ENCODE measurements at places on chromosomes 5 and 9. TPM values are rescaled to one million over a fixed set of nuclear protein-coding genes. Genes with fewer than 3 reads are reported as not detected.

GRCh38 chr5:95988094-95988493 is 26.4 kb upstream of the ELL2 start:
- DNase-seq: no peak

- no peak for DNase-seq
Measured at GRCh38 chr5:143145243-143146160, 258.0 kb downstream of the NR3C1 start.

- DNase-seq: no peak
Measured at GRCh38 chr5:82445726-82446335, 167.7 kb upstream of the RPS23 start.

GRCh38 chr9:69207503-69207902 is 33.4 kb downstream of the TJP2 start:
- no peak for DNase-seq

EPB41L4B gene
- 6.3 TPM for total RNA-seq

DNA sequence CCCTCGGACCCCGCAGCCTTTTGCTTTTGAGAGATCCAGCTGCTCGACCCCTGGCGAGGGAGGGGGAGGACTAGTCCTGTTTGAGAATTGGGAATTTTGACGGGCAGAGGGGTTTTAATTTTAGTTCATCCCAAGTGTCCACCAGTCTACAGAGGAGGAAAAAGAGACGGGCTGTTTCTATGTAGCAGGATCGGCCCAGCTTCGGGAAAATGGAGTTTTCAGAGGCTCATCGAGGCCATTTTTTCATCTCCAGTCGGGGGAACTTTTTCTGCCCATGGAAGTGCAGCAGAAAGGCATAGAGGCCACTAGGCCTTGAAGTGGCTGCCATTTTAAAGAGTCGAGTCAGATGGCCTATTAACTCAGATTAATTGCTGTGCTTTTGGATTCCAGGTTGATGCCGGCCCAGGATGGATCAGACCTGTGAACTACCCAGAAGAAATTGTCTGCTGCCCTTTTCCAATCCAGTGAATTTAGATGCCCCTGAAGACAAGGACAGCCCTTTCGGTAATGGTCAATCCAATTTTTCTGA is 1.2 kb downstream of the NSD1 start:
- no peak for DNase-seq

- DNase-seq: no peak
Measured at GRCh38 chr5:81006947-81007636, 46.9 kb downstream of the RASGRF2 start.

GRCh38 chr5:94802450-94802849 is 184.0 kb downstream of the SLF1 start:
- DNase-seq: no peak

DNA sequence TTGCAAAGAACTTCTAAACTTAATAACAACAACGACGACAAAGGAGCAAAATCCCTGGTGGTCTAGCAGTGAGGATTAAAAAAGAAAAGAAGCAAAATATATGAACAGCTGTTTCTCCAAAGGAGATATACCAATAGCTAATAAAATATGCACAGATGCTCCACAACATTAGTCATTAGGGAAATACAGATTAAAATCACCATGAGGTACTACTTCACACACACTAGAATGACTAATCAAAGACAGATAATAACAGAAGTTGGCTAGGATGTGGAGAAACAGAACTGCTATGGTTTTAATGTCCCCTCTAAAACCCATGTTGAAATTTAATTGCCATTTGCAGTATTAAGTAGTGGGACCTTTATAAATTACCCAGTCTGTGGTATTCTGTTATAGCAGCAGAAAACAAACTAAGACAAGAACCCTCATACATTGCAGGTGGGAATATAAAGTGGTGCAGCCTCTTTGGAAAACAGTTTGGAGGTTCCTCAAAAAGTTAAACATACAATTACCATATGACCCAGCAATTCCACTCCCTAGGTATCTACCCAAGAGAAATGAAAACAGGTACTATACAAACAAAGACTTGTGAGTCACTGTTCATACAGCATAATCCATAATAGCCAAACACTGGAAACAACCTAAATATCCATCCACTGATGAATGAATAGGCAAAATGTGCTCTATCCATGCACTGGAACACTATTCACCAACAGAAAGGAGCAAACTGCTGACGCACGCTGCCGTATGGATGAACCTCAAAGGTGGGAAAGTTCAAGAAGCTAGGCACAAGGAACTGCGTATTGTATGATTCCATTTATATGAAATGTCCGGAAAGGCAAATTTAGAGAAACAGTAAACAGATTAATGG is 11.4 kb upstream of the DUSP1 start:
- DNase-seq: no peak

DNA sequence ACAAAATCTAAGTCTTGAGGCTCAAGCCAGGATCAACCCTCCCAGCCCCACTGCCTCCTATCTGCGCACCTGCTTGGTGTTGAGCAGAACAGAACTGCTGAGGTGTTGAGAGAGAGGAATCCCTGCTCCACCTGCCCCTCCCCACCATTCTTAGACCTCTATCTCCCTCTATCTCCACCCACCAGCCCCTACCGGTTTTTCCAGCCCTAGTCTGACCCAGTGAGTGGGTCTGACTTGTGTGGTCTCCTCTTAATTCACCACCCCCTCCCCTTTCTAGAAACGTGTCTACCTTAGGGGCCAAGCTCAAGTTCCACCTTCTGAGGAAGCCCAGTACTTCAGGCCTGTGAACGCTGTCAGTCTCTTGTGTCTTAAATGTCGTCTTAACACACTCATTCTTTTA is 93.7 kb downstream of the ARHGAP26 start:
- DNase-seq: no peak

- no peak for DNase-seq
Measured at GRCh38 chr9:20811872-20812271, 127.8 kb downstream of the FOCAD start.

DNA sequence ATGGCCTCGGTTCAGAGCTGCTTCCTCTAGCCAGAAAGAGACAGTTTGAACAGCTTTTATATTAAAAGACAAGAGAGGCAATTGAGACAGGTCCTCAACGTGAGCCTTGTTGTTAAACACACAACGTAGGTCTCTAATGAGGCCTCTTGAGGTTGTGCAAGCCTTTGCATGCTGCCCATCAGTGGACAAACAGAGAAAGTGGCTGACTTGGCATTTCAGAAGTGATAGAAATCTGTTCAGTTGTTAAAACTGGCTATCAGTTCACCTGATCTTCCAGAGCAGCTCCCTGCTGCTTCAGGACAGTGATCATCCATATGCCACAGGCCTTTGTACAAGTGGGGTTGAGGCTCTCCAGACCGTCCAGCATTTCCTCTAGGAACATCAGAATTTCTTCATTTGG is 58.8 kb downstream of the MROH2B start:
- DNase-seq: no peak

DNA sequence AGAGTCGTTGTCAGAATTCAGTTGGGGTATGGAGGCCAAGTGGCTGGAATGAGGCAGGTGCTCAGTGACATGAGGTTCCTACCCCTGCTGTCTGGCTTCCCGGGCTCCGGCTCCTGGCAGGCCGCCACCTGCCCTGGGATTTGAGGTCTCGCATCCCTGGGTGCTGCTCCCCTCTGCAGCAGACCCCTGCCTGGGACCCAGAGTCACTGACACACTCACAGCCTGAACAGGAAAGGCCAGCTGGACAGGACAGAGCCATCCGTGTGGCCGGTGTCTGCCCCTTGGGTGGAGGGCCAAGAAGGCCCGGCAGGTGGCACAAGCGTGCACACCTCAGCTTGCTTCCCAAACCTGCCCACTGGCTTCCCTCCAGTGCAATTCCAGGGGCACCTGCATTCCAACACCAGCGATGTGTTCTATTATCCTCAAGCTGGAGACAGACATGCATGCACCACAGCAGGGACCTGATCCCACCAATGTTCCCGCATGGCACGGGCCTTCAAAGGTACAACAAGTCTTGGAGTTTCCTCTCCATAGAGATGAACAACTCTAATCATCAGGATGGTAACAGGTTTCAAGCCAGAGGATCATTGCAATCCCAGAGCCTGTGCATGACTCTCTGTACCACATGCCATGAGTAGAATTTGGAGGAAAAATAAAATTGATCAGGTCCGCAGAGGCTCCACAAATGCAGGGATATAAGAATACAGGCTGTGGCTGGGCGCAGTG is 45.6 kb upstream of the RNF130 start:
- no peak for DNase-seq

DNA sequence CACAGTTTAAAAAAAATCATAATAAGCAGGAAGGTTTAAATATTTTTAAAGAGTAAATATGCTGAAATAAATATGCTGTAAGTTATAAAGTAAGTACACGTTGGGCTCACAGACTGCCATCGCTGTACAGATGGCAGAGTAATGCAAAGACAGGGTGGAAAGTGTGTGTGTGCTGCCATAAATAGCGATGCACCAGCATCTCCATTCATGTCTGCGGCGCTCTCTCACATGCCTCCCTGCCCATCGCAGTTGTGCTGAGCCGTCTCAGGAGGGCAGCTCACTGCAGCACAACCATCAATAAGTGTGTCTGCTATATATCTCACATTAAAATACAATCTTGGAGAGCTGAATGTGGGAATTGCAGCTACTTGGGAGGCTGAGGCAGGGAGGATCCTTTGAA is 14.3 kb downstream of the MOCS2 start:
- DNase-seq: no peak

DNA sequence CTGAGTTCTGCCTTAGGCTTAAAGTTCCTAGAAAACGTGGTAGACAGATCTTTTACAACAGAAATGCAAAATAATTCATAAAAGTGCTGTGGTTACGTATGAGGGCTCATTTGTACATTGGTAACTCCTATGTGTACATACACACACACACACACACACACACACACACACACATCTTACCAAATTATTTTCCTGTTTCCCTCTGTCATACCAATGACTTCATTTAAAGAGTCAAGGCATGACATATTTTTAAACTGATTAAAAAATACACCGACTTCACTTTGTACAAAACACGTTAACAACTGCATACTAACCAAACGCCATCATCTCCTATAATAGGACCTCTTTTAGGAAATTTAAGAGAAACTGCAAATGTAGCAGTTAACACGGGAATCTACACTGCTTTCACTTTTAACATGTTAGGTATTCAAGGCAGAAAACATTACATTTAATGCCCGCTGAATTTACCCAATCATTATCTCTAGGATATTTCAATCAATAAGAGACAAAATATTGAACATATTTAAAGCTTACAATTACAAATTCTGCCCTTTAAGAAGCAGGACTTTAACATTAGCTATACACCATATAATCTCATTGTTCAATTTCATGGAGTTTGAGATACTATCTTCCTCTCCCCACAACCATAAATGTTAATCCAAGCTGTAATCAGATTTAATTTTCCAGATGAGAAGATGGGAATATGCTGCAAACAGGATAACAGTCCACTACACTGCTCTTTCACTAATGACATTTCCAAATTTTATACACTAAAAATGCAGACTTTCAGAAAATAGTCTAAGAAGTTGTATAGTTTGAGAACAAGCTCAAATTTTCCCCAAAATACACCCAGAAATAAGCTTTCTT is 133.1 kb downstream of the DENND1A start:
- no peak for DNase-seq

DNA sequence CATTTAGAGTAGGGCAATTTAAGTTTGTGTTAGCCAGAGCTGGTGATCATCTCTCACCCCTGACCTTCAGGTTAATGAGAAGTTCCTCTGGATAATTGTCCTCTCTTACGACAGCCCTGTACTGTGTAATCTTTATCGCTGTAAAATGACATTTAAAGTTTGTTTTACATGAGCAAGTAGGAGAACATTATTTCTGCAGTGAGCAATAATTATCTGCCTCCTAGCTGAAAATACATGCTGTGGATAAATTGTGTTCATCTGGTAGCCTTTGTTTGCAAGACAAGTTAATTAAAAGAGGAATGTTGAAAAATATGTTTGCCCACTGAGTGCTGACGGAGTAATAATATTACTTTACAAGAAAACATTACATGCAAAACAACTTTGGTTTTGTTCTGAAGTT is 1083.8 kb upstream of the NUDT12 start:
- no peak for DNase-seq

DNA sequence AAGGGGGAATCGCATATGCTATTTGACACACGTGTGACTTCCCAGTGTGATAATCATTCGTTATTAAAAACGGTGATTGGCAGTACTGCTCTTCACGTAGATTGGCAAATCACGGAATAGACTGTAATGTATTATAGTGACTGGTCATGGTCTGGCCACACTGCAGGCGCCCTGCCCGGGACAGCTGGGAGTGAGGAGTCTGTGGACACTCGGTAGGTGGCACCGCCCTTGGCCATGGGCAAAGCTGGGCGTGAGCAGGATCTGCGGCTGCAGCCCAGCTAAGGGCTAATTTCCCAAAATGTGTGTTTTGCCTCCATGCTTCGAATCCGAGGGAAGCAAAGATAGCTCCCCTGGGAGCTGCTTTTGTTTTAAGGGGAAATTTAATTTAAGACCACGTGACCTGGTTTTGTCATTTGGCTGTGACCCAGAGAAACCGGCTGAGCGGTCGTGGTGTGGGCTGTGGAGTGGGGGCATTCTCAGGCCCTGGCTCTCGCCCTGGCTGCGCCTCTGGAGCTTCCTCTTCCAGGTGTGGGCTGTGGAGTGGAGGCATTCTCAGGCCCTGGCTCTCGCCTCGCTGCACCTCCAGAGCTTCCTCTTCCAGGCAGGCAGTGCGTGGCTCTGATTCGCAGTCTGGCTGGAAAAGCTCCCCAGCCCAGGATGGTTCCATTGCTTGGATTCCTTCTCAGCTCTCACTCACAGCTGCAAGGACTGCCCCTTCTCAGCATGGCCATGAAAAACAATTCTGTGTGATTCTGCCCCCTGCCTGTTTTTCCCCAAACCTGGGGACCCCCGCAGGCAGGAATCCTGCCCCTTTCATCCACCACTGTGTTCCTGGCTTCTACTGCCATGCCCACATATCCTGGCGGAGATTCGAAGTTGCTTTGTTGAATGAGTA is 131.1 kb downstream of the OLFM1 start:
- DNase-seq: no peak

GRCh38 chr5:56482363-56482762 is 249.2 kb upstream of the ANKRD55 start:
- no peak for DNase-seq

MCTP1 gene
- total RNA-seq: 77.4 TPM

GRCh38 chr5:6378766-6379103 is 388 bp upstream of the MED10 start:
- DNase-seq: no peak

C1QTNF2 gene
- 0.25 TPM for total RNA-seq

DNA sequence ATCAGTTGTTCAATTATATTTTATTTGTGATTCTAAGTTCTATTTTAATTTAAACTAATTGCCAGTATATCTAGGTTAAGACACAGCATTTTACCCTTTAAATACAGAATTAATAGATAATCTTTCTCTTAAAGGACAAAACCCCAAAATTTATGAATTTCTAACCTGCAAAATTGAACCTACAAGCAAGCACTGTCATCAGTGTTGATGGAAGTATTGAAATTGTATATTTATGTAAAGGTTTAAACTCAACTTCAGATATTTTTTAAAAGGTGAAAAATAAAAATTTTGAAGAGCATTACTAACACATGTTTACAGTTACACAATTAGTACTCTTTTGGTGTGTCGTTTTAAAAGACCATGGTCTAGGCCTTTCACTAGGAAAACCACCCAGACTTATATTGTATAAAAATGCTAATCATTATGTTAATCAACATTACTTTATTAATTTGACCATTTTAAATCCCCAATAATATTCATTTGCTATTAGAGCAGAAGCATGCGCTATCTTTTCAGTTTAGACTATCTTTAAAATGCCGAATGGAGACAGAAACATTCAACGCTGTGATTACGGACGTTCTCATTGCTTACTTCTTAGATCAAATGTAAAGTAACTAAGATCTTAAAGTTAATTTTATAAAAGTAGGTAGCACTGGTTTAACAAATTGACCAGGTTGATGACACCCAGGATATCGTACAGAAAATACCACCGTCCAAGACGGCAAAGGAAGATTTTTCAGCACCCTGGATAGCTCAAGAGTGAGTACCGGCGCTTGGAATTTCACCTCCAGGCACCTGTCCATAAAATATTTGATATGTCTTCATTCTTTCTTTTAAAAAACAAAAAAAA is 3.2 kb downstream of the OTP start:
- DNase-seq: no peak
